ENCODE measurements at places on chromosomes 4 and X.

DNA sequence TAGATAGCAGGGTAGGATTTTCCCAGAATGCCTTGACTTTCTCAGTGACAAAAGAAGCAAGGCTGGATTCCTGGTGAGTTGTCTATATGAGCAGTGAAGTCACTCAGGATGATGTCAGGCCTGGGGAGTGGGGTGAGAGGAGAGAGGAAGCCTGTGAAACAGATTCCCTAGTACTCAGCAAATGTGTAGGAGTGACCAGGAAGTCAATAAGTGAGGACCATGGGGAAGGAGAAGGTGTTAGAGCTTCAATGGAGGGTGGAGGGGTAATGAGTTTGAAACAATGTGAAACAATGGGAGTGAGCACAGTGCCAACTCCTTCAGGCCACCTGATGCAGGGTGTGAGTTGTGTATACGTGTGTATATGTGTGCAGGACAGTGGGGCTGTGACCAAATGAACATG is 2.4 kb upstream of the SLC9A6 start:
- no peak for DNase-seq

DNA sequence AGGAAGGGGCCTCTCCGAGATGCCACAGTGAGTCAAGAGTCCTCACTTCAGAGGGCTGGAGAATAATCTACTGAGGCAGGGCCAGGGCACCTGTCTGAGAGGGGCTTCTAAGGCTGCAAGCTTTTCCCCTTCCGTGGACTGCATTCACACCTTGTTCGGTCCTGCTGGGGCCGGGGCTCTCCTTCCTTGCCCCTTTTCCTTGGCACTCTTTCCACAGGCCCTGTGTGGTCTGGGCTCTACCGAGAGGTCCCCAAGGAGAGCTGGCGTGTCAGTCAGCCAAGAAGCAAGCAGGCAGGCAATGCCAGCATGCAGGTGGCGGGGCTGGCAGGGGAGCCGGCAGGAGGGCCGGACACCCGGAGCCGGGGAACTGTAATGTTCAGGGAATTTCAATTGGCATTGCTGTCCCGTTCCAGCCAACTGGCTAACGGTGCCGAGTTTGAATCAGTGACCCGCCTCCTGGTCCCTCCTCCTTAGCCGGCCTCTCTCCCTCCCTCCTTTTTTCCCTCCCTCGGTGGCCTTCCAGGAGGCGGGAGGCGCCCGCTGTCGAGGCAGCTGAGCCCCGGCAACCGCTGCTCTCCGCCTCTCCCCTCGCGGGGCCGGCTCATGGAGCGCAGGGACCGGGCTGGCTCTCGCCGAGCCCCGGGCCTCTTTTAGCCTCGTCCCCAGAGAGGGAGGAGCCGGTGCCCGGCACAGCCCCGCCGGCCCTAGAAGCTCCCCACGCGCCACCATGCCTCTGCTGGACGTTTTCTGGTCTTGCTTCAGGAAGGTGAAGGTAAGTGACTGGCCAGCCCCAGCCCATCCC is at the start of gene STARD8:
Gene STARD8, plus strand, starts transcription at position 511 of the 802 bp plus-strand sequence. Its CDS starts 217 bp downstream, at position 728.
- no peak for DNase-seq

GRCh38 chr4:179625406-179625805 is 2183.2 kb upstream of the AGA start:
- DNase-seq: no peak

- no peak for DNase-seq
These were observed 79.2 kb downstream of the PAPSS1 start for GRCh38 chr4:107640878-107641277.

DNA sequence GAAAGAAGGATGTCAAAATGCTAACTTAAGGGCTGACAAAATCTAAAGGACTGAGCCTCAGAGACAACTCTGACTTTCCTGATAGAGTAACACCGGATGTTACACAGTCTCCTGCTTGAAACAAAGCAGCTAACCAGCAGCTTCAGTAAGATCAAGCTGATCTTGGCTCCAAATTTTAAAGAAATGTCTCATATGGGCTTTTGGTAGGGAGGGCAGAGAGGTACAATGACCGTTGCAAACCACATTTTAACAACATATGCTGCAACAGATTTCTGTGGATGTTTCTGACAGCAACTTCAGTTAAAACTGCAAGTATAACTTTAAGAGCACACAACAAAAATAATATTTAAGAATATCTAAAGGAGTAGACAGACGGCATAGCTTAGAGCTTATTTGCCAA is 9.1 kb downstream of the RPGR start:
- DNase-seq: no peak

- no peak for DNase-seq
These were observed 46.0 kb downstream of the SEPSECS start for GRCh38 chr4:25113915-25114904.

Measured in CD4-positive, alpha-beta T cell treated with Interleukin-10 for 1 hour (primary cell).